ENCODE measurements at places on chromosomes 3 and 15.

GRCh38 chr15:72271221-72271620, 1.1 kb downstream of the PARP6 start:
- no peak for DNase-seq

GRCh38 chr3:30290479-30290878, 315.9 kb upstream of the TGFBR2 start:
- DNase-seq, result no peak

DNA sequence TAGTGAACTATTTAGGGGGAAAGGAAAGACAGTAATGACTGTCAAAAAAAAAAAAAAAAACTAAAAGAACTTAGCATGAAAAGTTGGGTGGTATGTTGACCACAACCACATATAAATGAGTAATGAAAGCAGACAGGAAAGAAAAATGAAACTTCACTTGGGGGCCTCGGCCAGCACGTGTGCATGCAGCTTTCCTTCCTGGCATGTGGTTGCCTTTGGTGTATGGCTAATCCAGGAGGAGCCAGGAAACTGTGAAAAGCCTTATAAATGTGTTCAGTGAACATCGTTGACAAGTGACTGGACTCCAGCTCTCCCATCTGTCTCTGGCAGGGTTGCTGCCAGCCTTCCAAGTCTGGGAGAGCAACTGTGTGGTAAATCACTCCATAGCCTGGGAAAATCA, 195.1 kb downstream of the DTWD1 start:
- no peak for DNase-seq

- DNase-seq, result no peak
These were observed 31.6 kb upstream of the ACP3 start for GRCh38 chr3:132285620-132285945.

- DNase-seq, result no peak
These were observed 108.3 kb upstream of the CACNA2D3 start for GRCh38 chr3:54014067-54014466.

DNA sequence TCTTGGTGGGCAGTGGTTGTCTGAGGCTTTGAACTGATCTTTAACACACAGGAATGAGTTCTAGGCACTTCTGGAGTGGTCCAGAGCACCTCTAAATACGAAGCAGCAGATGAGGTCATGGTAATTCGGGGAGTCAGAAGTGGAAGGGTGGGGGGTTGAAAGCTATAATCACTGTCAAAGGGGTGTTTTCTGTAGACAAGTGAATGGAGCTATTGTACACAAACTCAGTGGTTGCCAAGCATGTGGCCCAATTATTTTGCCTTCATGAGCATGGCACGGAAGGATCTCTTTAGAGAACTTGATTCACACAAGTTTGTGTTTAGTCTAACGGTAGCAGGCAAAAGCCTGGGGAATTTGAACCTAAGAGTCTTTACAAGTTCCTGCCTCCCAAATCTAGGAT, 6.3 kb downstream of the FRMD5 start:
- no peak for DNase-seq

DNA sequence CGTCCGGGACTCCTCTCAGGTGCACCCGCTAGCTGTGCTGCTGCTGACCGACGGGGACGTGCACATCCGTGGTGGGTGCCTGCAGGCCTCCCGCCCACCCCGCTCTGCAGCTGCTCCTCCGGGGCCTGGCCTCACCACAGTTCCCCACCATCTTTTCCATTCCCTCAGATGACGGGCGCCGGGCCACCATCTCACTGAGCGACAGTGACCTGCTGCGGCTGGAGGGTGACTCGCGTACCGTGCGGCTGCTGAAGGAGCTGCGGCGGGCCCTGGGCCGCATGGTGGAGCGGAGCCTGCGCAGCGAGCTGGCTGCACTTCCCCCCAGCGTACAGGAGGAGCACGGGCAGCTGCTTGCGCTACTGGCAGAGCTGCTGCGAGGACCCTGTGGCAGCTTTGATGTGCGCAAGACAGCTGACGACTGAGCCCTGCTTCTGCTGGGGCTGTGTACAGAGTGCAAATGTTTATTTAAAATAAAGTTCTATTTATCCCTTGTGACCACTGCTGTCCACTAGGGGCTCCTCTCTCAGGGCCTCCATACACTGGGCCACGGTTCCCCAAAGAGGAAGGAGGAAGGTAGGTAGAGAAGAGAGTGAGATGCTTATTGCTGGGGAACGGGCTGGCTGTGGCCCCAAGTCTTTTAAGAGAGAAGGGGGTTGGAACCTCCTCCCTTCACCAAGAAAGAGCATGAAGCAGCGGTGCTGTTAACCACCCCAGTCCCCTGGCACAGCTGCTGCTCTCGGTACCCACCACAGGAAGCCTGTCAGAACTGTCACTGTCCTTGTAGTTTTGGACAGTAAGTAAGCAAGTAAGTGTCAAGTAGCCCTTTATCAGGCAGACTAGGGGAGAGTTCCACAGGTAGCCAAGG, 47.0 kb downstream of the DHX30 start:
- DNase-seq, result no peak

GRCh38 chr3:187011915-187012314, 81.6 kb downstream of the ST6GAL1 start:
- DNase-seq, result no peak

DNA sequence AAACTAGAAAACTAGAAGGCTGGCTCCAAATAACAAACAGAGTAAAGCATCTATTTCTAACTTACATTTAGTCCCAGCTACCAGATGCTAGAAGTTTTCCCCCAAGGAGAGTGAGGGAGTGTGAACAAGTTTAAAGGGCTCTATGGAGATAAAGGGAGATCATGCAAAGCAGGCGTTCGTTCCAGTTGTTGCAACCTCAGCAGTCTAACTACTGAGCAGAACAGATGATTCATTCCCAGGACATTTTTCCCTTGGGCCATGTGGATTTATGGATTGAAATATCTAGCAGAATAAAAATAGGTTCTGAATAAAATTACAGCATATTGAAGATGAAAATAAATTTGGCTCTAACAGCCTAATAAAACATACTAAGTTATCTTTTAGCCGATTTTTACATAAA, 154.8 kb upstream of the TTC14 start:
- no peak for DNase-seq

DNA sequence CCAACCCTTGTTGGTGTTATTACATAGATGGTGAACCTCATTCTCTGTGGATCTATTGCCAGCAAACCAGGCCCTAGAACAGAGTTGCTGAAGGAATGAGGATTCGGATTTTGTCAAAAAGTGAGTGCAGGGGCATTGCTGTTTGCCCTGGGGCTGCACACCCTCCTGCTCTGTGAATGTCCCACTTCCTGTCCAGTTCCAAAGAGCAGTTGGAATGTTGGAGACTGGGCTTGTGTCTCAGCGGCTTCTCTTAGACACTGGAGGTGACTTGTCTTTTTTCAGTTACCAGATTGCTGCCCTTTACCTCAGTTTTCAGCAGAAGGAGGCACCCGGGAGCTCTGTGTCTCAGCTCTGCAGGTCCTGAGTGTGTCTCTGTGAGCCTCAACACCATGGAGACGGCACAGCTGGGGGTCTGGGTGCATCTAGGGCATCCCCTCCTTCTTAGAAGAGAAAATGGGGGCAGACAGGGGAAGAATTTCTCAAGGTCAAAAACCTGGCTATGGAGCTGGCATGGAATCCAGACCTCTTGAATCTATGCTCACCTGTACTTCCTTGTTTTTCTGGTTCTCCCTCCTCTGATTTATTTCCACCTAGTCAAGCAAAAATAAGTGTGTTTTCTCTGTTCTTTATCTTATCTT, 46.3 kb downstream of the LIMD1 start:
- DNase-seq, result no peak

DNA sequence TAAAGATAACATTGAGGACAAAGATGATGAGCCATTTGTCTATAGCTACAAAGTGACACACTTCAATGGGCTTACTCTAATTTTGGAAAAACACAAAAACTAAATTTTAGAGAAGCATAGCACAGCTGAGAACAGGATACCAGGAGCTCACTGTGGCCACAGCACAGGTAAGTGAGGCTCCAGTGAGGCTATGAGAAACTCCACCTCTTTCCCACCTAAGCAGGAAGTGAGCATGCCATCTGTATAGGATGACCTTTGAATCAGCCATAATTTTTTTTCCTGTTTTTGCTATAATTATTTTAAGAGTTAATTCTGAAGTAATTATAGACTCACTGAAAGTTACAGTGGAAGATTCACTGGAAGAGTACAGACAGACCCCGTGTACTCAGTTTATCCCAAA, 82.1 kb upstream of the DCLK3 start:
- DNase-seq, result no peak

- DNase-seq, result no peak
These were observed 156.2 kb upstream of the IQSEC1 start for GRCh38 chr3:13229273-13229949.

DNA sequence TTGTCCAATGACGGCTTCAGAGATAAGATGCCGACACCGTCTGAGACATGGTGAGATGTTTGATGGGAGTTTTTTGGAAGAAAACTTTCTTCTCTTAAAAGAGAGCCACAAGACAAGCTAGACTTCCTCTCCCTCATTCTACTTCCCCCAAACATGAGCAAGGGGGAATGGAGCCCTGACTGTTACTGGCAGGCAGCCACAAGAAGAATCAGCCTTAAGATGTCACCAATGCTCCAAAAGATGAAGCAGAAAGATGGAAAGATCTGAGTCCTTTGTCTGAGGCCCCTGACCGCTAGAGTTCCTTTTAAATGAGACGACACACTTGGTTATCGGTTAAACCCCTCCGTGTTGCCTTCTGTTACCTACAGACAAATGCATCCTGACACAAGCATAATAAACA, 108.7 kb downstream of the ST8SIA2 start:
- DNase-seq, result no peak

- DNase-seq, result no peak
These were observed 2.3 kb upstream of the TM4SF4 start for GRCh38 chr3:149472030-149472797.

GRCh38 chr15:48176957-48177356, 1.1 kb downstream of the MYEF2 start:
- no peak for DNase-seq

DNA sequence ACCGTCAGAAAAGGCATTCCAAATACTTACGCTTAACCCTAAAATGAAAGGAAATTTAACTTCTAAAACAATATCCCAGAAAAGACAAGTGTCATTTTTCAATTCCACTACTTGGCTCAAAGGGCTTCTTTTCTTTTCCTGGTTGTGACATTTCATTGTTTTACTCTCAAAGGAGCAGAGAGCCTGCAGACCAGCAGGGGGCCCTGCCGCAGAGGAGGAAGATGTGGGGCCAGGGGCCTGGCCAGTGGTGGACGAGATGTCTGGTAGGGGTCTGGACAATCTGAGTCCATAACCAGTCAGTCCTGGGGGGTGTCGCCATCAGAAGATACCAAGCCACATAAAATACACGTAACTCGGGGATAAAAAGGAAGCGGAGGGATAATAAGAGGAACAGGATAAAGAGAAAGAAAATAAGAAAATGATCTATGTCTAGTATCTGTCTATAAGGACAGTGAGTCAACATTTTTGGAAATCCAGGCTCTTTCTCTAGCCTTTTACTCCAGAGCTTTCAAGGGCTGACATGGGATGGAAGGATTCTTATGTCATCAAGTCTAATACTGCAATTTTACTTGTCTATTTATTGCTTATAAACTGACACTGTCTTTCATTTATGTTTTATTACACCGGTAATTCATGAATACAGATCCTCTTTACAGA, 54.2 kb upstream of the ARHGEF3 start:
- no peak for DNase-seq

DNA sequence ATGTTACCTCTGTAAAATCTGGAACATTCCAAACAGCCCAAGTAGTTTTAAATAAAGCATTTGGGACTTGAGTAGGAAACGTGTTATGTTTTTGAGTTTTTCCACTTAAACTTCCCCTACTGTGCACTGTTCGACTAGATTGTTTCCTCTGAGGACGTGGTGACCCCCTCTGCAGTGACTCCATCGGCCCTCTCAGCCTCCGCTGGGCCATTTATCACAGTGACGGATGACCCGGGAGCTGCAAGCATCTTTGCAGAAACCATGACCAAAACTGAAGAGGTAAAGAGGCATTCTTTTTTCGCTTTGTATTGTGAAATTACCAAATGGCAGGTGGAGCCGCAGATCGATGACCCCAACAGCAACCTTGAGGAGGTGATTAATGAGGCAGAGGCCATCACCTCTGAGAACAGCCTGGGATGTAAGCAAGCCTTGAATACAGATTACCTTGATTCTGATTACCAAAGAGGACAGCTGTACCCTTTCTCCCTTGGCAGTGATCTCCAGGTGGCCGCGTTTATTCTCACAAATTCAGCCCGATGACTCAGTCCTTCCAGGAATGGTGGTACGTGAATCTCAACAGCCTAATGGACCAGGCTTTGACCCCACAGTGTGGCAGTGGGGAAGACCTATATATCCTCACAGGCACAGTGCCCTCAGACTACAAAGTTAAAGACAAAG, 79.1 kb upstream of the FAN1 start:
- no peak for DNase-seq

DNA sequence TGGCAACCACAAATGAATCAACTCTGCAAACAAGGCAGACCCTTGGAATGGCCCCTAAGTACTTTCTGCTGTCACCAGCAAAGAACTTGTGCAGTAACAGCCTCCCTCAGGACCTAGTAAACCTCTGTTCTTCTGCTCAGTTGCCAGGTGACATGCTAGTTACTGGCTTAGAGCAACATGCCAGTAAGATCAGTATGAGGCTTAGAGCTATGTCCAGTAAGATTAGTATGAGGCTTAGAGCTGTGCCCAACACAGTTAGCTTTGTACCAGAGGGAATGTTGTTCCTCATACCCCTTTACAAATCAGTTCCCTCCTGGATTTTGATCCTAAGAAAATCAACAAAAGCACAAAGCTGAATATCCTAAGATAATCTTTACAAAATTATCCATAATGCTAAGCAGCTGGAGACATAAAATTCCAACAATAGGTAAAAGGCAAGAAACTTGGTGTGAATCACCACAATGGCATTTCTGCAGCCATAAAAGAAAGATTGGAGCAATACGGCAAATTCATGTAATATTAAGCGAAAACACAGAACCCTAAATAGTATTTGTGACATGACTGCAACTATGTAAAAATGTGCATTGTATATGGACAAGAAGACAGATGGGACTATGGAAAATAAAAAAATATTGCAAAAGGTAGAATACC, 107.3 kb upstream of the LPP start:
- DNase-seq, result no peak

GRCh38 chr3:102577082-102577789, 142.4 kb downstream of the ZPLD1 start:
- DNase-seq, result no peak

DNA sequence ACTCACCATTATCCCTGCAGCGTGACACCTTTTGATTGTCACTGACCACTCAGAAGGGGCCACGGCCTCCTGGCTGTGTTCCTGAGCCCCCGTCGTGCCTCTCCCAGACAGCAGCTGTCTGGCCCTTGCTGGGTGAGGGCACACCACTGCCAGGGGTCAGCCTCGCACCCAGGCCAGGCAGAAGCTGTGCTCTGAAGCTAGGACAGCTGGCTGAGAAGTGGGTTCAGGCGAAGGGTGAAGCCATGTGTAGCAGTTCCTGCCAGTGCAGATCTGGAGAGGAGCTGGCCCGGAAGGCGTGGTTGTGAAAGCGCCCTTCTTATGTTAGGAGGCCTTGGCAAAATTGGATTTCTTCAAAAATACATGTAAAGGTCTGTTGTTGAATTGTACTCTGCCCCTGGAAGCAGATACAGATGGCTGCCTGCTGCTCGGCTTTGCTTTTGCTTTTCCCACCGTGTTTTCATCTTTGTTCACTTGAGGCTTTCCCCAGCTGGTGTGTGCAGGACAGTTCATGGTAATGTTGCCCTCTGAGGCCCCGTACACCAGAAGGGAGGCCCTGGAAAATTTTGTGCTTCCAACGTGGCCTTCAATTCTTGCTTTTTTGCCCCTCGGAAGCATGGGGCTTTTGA, 49.1 kb downstream of the KLHL25 start:
- no peak for DNase-seq

Measured in H54 (cell line).